Endodermal cell (in vitro differentiated cells): ENCODE measurements at places on chromosomes 5 and 9.

DNA sequence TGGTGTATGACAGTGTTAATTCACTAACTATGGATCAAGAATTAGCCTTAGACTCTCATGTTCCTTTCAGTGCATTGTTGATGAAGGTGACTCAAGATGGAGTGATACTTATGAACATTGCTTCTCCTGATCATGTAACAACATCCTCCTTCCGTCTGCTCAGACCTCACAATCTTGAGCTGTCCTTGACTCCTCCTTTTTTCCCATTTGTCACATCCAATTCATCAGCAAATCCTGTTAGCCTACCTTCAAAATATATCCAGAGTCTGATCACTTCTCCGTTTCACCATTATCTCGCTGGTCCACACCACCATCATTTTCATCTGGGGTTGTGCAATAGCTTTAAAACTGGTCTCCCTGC, 9.2 kb upstream of the SEMA6A start:
- no peak for DNase-seq

DNA sequence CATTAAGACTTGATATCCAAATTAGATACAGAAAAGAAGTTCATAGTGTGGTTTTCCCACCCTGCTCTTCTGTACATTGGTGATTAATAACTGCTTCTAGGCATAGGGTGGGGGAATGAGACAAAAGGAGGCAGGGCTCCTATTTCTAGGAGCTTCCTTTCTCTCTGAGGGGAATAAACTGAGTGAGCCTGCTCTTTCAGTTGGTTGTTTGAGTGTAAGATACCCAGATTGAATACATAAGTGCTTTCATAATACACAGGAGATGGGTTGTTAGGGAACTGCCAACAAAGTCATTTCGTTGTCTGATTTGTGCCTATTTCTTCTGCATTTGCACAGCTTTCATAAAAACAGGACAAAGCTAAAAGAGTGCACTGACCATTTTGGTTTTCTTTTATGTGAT, 48.9 kb upstream of the TTC23L start:
- no peak for DNase-seq

DNA sequence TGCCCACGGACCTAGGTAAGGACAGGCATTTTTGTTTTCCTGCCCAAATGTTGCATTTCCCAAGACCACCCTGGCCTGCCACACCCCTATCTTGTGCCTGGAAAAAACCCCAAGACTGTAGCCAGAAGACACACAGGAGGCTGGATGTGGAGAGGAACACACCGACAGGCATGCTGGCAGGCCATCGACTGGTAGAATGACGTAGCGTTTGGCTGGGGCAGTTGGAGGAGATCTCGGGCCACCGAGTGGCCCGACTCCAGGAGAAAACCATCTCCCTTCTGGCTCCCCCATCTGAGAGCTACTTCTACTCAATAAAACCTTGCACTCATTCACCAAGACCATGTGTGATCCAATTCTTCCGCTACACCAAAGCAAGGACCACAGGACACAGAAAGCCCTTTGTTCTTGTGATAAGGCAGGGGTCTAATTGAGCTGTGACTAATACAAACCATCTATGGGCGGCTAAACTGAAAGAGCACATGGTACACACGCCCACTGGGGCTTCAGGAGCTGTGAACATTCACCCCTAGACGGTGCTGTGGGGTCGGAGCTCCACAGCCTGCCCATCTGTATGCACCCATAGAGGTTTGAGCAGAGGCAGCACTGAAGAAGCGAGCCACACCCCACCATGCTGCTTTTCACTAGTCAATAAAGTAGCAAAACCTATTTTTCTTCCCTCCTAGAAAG, 38.9 kb upstream of the N4BP3 start:
- DNase-seq = no peak

DNA sequence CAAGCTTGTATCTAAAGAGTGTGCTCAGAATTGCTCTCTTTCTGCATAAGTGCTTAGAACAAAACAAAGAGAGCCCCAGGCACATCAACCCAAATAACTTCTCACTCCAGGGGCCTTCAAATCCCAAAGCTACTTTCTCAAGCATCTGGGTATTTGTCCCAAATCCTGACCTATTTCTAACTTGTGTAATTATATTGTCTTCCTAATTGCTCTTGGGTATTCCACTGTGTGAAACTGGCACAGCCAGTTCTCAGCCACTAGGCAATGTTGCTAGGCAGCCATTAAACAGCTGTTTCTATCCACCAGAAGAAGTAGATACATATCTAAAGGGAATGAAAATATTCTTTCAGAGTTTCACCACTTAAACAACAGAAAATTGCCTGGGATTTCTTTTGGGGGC, 198.8 kb downstream of the PRELID2 start:
- DNase-seq = no peak

DNA sequence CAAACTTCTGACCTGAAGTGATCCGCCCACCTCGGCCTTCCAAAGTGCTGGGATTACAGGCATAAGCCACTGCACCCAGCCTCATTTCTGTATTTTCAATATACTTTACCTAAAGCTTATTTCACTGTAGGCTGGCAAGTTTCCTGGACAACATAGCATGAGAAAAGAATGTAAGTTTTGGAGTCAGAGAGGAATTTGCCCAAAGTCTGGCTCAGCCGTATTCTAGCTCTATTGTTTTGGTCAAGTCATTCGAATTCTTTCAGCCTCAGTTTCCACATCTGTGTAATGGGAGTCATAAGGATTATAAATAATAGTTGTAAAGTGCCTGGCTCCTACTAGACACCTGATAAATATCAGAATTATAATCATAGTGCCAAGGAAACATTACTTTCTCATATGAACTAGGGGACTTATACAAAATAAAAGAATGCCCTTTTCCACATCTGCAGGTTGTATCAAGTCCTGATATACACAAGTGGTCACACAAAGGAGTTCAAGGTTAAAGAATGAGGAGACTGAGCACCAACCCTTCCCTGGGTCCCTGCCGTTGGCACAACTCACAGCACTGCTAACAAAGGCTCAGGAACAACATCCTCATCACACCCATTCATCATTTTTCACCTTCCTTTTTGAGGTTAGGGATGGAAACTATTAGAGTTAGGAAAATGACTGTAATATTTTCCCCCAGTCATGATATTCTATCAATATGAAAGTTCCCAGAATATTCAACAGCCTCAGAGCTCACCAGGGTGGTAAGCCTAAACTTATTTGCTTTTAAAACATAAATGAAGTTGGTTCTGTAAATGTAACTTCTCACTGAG, 34.6 kb upstream of the RAI14 start:
- DNase-seq = peak; percentile 9

DNA sequence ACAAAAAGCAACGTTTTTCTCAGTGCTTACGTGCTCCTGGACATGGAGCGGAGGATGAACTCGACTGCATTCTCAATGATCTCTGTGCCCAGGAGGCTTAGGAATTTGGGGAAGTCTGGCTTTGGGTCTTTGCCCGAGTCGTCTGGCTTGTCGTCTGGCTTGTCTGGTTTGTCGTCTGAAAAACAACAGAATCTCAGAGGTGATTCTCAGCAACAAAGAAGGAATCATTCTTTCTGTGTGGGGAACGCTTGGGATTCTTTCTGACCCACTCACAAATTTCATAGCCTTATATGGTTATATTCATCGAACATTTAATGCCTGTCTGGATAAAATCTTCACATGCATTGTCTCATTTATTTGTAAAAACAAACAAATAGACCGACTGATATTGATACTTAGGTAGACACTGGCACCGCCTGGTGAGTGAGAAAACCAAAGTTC, 4.7 kb downstream of the C5orf46 start:
- no peak for DNase-seq

- DNase-seq = no peak
Measured at GRCh38 chr5:112396430-112396829, 22.6 kb downstream of the EPB41L4A start.

- DNase-seq = no peak
Measured at GRCh38 chr5:159804121-159804520, 112.2 kb upstream of the ADRA1B start.

DNA sequence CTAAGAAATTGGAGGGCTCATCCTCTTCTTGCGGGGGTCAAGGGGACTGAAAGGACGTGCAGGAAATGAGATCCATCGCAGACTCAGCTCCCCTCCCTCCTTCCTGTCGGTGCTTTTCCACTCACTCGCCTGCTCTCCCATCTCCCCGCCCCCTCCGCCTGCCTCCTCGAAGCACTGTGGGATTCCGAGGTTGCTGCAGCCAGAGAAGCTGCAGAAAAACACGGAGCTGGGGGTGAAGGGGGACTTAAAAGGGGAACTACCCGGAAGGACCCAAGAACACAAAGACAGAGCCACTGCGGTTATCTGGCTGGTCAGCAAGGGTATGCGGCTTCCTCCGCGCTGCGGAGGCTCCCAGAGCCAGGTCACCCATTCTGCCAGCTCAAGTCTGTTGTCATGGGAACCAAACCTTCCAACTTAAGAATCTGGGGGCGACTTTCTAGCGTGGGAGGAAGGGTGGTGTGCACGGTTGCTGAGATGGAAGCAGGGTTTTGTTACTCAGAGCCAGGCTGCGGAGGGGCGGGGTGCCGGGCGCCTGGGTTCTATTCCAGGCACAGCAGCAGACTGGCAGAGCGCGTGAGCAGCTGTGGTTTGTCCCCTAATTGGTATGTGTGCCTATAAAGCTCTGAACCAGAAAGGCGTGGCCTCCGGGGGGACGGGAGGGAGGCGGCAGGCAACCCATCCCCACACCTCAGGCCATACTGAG, 24.9 kb downstream of the PCDHGC5 start:
- peak; percentile 87 for DNase-seq

DNA sequence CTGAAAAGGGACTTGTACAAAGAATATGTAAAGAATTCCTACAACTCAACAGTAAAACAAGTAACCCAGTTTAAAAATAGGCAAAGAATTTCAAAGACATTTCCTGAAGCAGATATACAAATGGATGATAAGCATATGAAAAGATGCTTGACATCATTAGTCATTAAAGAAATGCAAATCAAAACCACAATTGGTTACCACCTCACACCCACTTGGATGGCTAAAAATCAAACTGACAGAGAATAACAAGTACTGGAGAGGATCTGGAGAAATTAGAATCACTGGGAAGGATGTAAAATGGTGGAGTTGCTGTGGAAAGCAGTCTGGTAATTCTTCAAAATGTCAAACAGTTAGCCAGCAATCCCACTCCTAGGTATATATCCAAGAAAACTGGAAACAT, 12.5 kb upstream of the FOXE1 start:
- DNase-seq = no peak

GRCh38 chr9:69222970-69223369, 48.9 kb downstream of the TJP2 start:
- DNase-seq = no peak

DNA sequence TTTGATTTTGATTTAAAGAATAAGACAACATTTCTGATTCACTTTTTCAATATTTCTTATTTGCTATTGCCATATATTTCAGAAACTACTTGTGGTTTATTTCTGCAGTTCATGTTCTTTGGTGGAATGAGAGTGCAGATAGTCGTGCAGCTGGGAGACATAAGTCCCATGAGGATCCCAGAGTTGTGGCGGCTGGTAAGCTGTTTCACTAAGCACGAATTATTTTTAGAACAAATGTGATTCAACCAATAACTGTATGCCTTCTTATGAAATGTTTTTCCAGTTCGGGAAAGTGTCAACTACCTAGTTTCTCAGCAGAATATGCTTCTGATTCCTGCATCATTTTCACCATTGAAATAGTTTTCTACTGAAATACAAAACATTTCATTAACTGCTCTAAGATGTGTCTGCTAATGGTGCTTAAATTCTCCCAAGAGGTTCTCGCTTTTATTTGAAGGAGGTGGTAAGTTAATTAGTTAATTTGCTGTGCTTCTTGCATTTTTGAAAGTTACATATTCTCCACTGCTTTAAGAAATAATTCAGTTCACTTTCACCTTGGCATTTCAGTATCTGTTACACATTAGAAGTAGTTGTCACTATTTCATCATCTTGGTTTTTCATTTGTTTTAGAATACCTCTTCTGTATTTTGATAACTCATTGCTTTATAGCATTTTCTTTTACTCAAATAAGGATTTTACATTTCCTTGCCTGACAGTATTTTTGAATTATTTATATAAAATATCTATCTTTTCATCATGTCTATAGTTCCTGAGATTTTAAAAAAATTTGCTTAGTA, 9.0 kb downstream of the NIPSNAP3B start:
- no peak for DNase-seq

- peak; percentile 24 for DNase-seq
Measured at GRCh38 chr5:132854301-132854700, 12.0 kb downstream of the GDF9 start.

GRCh38 chr9:111762556-111762955, 32.2 kb downstream of the SHOC1 start:
- no peak for DNase-seq

- DNase-seq = no peak
Measured at GRCh38 chr9:84858364-84858763, 188.8 kb downstream of the NTRK2 start.

DNA sequence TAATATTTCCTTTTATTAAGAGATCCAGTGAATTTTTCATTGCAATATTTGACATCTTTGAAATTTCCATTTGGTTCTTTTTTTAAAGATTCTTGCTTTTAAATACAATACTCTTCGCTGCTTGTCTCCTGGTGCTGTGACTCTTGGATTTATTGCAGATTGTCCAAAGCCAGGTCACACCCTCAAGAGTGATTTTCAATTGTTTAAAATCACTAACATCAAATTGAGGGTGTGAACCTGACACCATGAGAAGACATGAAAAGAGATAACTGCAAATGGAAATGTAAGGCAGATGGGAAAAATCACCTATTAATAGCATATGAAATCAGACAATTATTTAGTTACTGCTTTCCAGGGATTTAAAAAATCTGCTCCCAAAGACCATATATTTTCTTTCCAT, 42.6 kb downstream of the ANXA1 start:
- no peak for DNase-seq

GRCh38 chr5:30890377-30890776, 303.1 kb upstream of the CDH6 start:
- DNase-seq = no peak

GRCh38 chr9:32385152-32385884, 875 bp downstream of the ACO1 start:
- no peak for DNase-seq

DNA sequence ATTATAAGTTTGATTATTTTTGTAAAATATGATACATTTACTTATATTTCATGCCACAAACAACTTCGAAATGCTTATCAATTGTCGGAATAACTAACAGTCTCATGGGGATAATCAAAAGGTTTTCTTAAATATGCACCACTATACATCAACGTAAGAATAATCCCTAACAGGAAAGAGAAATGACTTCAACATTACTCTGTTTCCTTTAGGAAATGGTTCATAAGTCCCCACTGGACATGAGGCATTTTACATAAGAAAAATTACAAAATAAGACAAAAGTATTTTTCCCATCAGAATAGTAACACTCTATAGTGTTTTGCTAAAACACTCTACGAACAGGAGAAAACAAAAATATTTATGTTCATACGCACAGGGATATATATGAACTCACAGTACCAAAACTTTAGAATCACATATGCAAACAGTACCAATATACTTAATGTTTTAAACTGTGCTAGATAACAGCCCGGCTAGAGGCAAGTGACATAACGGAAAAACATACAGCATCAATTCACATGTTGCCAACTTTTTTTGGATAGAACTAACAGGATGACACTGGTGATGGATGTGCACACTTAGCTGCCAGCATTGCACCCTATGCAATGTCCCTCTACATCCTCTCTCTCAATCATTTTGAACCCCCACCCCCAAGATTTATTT, 120.5 kb downstream of the NFIB start:
- no peak for DNase-seq
